ENCODE measurements at places on chromosomes 11 and 22.

GRCh38 chr11:19328586-19329311 lies 88.0 kb upstream of the E2F8 start:
- peak; percentile 33 for DNase-seq

DNA sequence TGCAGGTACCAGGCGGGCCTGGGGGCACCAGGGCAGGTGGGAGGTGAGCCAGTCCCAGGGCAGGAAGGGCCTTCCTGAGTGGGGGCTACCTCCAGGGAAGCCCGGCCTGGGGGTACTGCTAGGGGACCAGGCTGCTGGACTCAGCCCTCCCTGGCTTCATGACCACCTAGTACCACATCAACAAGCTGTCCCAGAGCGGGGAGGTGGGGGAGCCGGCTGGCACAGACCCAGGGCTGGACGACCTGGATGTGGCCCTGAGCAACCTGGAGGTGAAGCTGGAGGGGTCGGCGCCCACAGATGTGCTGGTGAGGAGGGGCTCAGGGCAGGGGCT lies 6.7 kb downstream of the TRPT1 start:
- peak; percentile 57 for DNase-seq

- DNase-seq: no peak
These were observed 76.7 kb downstream of the FAR1 start for GRCh38 chr11:13745165-13745564.

DNA sequence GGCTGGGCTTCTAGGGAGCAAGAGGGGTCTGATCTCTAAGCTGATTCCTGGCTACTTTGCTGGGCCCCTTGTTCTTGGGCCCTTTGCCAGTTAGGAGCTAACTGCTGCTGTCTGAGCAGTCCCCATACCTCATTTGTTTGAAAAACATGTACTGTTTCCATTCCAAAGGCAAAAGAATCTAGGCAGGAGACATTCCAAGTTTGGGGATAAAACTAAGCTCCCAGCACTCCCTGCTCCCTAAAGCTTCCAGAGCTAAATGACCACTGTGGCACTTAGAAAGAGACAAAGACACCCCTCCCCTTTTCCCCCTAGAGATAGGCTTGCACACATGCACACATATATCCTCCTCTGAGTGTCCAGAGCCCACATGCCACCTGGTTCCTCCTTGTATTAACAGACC lies 22.7 kb upstream of the RRM1 start:
- DNase-seq: no peak

DNA sequence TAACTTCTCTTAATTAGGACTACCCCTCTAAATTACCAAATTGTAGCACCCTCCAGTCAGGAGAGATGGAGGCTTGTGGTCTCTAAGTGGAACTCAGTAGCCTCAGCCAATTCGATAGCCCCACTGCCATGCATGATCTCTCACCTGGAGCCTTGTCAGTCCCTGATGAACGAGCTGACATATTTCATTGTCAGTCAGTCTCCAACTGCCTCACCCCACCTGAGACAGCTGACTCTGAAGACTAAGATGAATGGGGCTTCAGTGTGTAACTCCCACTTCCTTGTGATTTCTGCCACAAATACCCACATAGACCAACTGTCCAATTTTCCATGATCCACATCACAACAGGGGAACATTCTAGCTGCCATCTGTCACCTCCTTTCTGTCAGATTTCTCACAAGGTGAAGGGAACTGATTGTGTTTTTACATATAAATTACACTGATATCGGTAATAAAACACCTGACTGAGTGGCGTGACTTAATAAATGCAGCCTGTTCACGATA lies 206.5 kb downstream of the FAM181B start:
- no peak for DNase-seq

- no peak for DNase-seq
These were observed 49.5 kb upstream of the PHF21B start for GRCh38 chr22:45059296-45059695.

GRCh38 chr11:101955278-101955677 lies 39.0 kb upstream of the ANGPTL5 start:
- DNase-seq: no peak

DNA sequence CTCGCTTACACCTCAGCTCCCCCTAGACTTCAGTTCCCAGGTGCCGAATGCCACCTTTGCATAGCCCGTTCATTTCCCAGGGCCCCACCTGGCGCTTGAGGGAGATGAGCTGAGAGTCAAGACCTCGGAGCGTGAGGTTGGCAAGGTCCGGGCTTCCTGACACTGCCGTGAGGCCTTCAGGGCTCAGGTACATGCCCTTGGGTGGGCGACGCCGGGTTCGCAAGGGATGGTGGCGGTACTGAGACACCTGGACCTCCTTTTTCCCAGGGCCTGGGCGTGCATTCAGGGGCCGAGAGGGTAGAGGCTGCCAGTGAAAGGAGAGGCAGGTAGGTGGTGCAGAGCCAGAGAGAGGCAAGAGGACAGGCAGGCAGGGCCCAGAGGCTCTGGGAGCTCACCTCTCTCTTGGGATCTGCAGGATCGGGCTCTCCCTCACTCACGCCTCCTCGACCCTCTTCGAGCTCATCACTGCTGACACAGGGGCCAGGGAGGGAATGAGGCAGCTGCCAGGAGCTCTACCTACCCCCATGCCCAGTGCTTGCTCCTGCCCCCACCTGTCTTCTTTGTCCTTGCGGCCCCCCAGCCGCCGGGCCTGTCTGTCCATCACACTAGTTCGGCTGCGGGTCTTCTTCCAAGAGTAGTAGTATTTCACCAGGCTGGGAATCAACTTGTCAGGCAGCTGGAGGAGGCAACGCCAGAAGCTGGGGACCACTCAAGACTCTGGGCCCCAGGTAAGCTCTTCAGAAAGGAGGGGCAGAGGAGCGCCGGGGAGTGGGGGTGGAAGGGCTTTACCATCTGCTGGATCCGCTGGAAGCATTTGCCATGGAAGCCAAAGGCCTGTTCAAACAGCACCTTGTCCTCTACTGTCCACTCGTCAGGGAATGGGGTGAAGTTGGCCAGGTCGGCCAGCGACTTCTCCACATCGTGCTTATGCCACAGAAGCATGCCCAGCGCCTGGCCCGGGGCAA lies 2.8 kb downstream of the RCOR2 start:
- no peak for DNase-seq

DNA sequence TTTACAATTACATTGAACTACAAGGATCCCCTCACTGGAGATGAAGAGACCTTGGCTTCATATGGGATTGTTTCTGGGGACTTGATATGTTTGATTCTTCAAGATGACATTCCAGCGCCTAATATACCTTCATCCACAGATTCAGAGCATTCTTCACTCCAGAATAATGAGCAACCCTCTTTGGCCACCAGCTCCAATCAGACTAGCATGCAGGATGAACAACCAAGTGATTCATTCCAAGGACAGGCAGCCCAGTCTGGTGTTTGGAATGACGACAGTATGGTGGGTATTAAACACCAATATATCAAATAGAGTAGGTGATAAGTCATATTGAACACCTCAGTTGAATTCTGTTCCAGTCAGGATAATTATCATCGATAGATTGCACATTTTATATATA lies 4.4 kb downstream of the FBXO7 start:
- no peak for DNase-seq

GRCh38 chr11:45102810-45103621 lies 43.4 kb upstream of the PRDM11 start:
- peak; percentile 79 for DNase-seq

DNA sequence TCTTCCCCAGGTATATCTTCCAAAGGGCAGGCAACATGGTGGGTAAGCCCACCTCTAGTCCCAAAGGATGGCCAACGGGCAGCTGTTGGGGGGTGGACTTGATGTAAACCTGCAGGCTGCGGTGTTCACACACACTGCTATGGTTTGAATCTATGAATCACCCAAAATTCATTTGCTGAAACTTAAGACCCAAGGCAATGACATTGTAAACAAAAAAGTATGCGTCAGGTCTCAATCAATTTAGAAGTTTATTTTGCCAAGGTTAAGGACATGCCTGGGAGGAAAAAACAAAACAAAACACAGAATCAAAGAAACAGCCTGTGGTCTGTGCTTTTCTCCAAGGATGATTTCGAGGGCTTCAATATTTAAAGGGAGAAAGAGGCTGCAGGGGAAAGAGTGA lies 18.3 kb downstream of the RCN1 start:
- DNase-seq: no peak

Measured in right cardiac atrium (tissue), 5 donors.